ENCODE measurements at places on chromosomes 1 and 21.

GRCh38 chr1:202656951-202657646 lies 53.2 kb downstream of the SYT2 start:
- H3K4me1 ChIP-seq, result no peaks in the 10 kb centered on the region
- no peak overlapping the region for H3K4me3 ChIP-seq
- H3K27me3 ChIP-seq, result no peaks in the 10 kb centered on the region
- no peak overlapping the region for H3K27ac ChIP-seq
- no peaks in the 10 kb centered on the region for H3K36me3 ChIP-seq
- DNase-seq, result no peak

DNA sequence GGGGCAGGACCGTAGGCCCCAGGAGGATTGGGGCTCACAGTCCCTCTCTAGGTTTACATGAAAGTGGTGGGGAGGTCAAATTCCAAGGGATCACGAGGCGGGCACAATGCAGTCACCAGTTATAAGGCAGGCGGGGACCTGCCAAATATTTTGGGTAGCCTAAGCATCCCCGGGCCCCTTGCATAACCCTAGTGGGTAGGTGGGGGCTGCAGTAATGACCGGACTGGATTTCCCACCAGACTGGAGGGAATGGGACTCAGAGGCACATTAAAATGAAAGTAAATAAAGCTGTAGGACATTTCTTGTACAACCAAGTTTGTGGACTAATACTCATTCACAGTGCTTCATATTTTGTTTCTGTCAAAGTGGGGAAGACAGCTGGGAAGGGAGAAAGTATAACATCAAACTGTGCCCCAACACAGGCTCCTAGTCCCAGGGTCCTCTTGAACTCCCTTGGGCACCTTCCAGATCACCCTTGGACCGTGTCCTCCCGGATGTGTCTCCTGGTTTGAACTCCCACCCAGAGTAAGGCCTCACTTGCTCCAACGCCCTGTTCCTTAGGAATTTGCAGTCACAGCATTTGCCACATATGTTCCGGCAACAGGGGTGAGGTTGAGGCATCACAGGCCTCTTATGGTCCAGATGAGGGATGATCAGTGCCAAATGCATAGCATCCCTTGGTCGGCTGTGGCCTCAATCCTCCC lies 28.4 kb upstream of the KIAA0040 start:
- no peaks in the 10 kb centered on the region for H3K36me3 ChIP-seq
- no peaks in the 10 kb centered on the region for H3K27me3 ChIP-seq
- DNase-seq, result no peak

GRCh38 chr1:192940658-192941057 lies 118.5 kb downstream of the UCHL5 start:
- H3K4me1 ChIP-seq, result no peaks in the 10 kb centered on the region
- H3K4me3 ChIP-seq, result no peak overlapping the region
- H3K36me3 ChIP-seq, result no peaks in the 10 kb centered on the region

DNA sequence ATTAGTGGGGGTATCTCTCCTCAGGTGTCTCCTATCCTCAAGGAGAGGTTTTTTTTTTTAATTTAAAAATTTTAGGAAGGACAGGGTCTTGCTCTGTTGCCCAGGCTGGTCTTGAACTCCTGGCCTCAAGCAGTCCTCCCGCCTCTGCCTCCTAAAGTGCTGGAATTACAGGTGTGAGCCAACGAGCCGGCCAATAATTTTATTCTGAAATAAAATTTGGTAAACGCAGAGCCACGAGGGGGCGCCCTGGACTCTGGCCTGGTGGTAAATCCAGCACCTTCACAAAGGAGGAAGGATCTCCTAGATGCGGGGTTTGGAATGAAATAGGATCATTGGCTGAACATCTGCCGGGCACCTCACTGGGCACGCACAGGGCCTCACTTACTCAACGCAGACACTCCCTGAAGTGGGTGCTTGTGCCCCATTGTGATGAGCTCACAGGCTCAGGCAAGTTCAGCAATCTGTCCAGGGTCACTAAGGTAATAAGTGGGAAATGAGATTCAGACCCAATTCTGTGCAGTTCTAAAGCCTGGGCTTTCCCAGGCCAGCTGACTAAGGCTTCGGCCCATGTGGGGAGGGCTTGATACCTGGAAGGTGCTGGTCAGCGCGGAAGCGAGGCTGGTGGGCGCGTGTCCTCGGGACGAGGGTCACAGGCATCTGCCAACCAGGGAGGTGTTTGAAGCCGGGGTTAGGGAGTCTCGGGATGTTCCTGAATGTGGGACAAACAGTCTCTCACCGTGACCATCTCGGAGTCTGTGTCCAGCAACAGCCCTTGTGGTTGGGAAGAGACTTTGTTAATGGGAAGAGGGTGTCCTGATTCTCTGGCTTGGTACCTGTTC lies 32.7 kb upstream of the ETV3 start:
- H3K4me1 ChIP-seq, result no peaks in the 10 kb centered on the region
- DNase-seq, result no peak
- H3K27ac ChIP-seq, result no peak overlapping the region
- no peaks in the 10 kb centered on the region for H3K27me3 ChIP-seq
- H3K36me3 ChIP-seq, result no peaks in the 10 kb centered on the region
- no peak overlapping the region for H3K4me3 ChIP-seq

DNA sequence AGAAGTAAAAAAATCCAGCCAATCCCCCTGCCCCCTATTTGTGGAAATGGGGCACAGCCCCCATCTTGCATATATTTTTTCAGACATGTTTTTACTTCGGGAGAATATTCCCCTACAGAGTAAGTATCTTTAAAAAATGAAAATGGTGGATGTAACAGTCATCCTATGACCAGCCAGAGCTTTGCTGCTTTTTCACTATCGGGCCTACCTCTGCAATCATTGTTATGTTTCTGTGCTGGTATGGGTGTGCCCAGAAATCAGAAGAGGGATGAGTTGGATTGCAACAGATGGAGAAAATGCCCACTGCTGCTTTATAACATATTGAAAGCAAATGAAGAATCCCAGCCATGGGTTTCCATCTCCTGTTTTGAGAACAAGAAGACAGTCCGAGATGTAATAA lies 2.9 kb downstream of the CD247 start:
- no peaks in the 10 kb centered on the region for H3K36me3 ChIP-seq
- no peak overlapping the region for H3K4me3 ChIP-seq
- no peak overlapping the region for H3K27ac ChIP-seq
- H3K27me3 ChIP-seq, result no peaks in the 10 kb centered on the region
- no peaks in the 10 kb centered on the region for H3K4me1 ChIP-seq

- H3K4me3 ChIP-seq, result no peak overlapping the region
- H3K27ac ChIP-seq, result no peak overlapping the region
- no peaks in the 10 kb centered on the region for H3K36me3 ChIP-seq
- no peak for DNase-seq
- H3K4me1 ChIP-seq, result no peaks in the 10 kb centered on the region
These were observed 125.9 kb downstream of the RHOU start for GRCh38 chr1:228860911-228861831.

DNA sequence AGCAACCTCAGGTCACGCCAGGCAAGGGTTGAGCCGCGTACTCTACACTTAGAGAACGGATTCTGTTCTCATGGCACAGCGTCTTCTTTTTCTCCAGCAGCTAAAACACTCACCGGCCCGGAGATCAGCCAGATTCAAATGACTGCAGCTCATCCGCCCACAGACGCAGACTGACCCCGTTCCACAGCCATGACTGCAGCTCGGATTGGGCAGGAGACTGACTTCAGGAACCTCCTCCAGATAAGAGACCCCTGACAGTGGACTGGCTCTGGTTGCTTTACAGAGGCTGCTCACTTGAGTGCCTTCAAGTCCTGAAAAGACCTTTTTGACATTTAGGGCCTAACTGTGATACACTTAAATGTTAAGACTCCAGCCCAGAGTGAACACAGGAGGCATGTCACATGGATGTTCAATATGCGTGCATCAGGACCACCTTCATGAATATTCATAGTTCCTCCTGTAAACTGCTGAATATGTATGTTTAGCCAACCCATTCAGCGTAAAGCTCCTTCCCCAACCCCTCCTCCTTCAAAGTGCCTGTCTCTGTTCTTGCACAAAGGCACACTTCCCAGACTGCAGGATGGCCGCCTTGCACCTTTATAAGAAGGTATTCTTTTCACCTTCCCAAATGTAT lies 42.6 kb downstream of the BACE2 start:
- no peaks in the 10 kb centered on the region for H3K27me3 ChIP-seq
- no peaks in the 10 kb centered on the region for H3K36me3 ChIP-seq
- no peak overlapping the region for H3K4me3 ChIP-seq
- no peak overlapping the region for H3K27ac ChIP-seq
- no peaks in the 10 kb centered on the region for H3K4me1 ChIP-seq

GRCh38 chr1:151510957-151511635 lies at the start of gene CGN:
Gene CGN (plus strand): TSS chr1:151511387. CDS start chr1:151518520, 7,133 bp downstream.
- H3K4me3 ChIP-seq, result peak within 1 kb of the TSS; percentile 66
- DNase-seq, result peak; percentile 93
- H3K27me3 ChIP-seq, result no peaks in the 10 kb centered on the region
- H3K27ac ChIP-seq, result peak within 1 kb of the TSS; percentile 90

GRCh38 chr1:230208619-230209261 lies 141.7 kb downstream of the GALNT2 start:
- no peak for DNase-seq
- H3K27ac ChIP-seq, result peak overlapping the region; percentile 39
- H3K36me3 ChIP-seq, result no peaks in the 10 kb centered on the region
- H3K27me3 ChIP-seq, result no peaks in the 10 kb centered on the region
- H3K4me3 ChIP-seq, result no peak overlapping the region

GRCh38 chr1:61523893-61524605 lies 200.9 kb downstream of the TM2D1 start:
- H3K27ac ChIP-seq, result no peak overlapping the region
- H3K4me3 ChIP-seq, result no peak overlapping the region
- no peak for DNase-seq
- no peaks in the 10 kb centered on the region for H3K27me3 ChIP-seq
- no peaks in the 10 kb centered on the region for H3K4me1 ChIP-seq

- no peaks in the 10 kb centered on the region for H3K27me3 ChIP-seq
- peak overlapping the region; percentile 43 for H3K27ac ChIP-seq
- H3K36me3 ChIP-seq, result no peaks in the 10 kb centered on the region
- H3K4me3 ChIP-seq, result peak overlapping the region; percentile 36
These were observed 34.1 kb downstream of the OR2G3 start for GRCh38 chr1:247639381-247639981.

GRCh38 chr1:21175324-21175669 lies 1.4 kb downstream of the EIF4G3 start:
- H3K27ac ChIP-seq, result peak overlapping the region; percentile 79
- peak overlapping the region; percentile 66 for H3K4me3 ChIP-seq
- no peaks in the 10 kb centered on the region for H3K36me3 ChIP-seq

- H3K36me3 ChIP-seq, result peaks cover 5% of the 10 kb centered on the region
- H3K27me3 ChIP-seq, result no peaks in the 10 kb centered on the region
- no peaks in the 10 kb centered on the region for H3K4me1 ChIP-seq
- no peak overlapping the region for H3K27ac ChIP-seq
- DNase-seq, result no peak
These were observed 10.1 kb downstream of the CFAP298 start for GRCh38 chr21:32602099-32602498.

DNA sequence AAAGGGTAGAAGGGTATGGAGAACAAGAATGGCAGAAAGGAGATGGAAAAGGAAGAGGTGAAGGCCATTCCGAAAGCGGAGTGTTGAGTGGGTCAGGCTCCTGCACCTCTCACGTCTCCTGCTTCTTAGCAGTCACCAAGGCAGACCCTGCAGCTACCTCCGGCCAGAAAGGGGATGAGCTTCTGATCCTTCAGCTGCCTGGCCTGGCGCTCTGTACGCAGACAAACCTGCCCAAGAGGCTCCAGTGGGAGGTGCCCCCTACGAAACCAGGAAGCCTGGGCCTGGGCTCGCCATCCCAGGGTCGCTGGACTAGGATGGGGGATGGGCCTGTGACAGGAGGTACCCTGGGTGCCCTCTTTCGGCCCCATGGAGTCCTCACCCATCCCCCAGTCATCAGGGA lies 3.0 kb downstream of the GPR61 start:
- DNase-seq, result no peak
- no peak overlapping the region for H3K27ac ChIP-seq
- H3K4me3 ChIP-seq, result no peak overlapping the region
- H3K4me1 ChIP-seq, result no peaks in the 10 kb centered on the region
- H3K27me3 ChIP-seq, result no peaks in the 10 kb centered on the region

- no peak overlapping the region for H3K27ac ChIP-seq
- no peaks in the 10 kb centered on the region for H3K36me3 ChIP-seq
- no peaks in the 10 kb centered on the region for H3K27me3 ChIP-seq
- DNase-seq, result no peak
These were observed 35.1 kb upstream of the SEC16B start for GRCh38 chr1:178004926-178005391.

- no peaks in the 10 kb centered on the region for H3K36me3 ChIP-seq
- peak overlapping the region; percentile 30 for H3K27ac ChIP-seq
- DNase-seq, result no peak
- no peak overlapping the region for H3K4me3 ChIP-seq
These were observed 99.5 kb downstream of the RYR2 start for GRCh38 chr1:237141502-237141901.

- no peaks in the 10 kb centered on the region for H3K27me3 ChIP-seq
- no peak for DNase-seq
- H3K4me1 ChIP-seq, result no peaks in the 10 kb centered on the region
- H3K27ac ChIP-seq, result no peak overlapping the region
These were observed 141.4 kb downstream of the PEX14 start for GRCh38 chr1:10615932-10616671.

GRCh38 chr1:111879081-111879480 lies 110.4 kb downstream of the KCND3 start:
- no peaks in the 10 kb centered on the region for H3K36me3 ChIP-seq
- no peak for DNase-seq
- no peak overlapping the region for H3K4me3 ChIP-seq
- H3K27me3 ChIP-seq, result no peaks in the 10 kb centered on the region

DNA sequence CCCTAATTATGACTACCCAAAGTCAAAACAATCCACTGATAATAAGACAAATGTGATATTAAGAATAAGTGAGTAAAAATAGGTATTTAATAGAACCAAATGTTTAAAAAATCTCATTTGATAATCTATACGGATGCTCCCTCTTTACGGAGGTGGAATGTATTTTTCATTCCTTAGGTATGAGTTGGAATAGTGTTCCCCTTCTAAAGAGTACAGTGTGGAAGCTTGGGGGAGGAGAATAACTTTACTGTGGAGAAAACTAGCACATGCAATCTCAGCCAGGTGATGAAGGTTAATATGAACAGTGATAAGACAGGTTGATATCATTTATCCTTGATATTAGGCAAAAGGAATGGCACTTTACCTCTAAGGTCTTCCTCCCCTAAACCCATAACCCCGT lies 74.6 kb downstream of the GPR88 start:
- no peaks in the 10 kb centered on the region for H3K4me1 ChIP-seq
- H3K27ac ChIP-seq, result no peak overlapping the region
- DNase-seq, result no peak
- no peaks in the 10 kb centered on the region for H3K36me3 ChIP-seq
- H3K27me3 ChIP-seq, result no peaks in the 10 kb centered on the region
- H3K4me3 ChIP-seq, result no peak overlapping the region

- H3K4me1 ChIP-seq, result no peaks in the 10 kb centered on the region
- no peaks in the 10 kb centered on the region for H3K27me3 ChIP-seq
- no peak overlapping the region for H3K27ac ChIP-seq
- no peak for DNase-seq
- no peaks in the 10 kb centered on the region for H3K36me3 ChIP-seq
These were observed 31.4 kb upstream of the DENND1B start for GRCh38 chr1:197806718-197807117.
